Muscle of back (tissue), 13 donors: ENCODE measurements at places on chromosomes 11 and 22.

DNA sequence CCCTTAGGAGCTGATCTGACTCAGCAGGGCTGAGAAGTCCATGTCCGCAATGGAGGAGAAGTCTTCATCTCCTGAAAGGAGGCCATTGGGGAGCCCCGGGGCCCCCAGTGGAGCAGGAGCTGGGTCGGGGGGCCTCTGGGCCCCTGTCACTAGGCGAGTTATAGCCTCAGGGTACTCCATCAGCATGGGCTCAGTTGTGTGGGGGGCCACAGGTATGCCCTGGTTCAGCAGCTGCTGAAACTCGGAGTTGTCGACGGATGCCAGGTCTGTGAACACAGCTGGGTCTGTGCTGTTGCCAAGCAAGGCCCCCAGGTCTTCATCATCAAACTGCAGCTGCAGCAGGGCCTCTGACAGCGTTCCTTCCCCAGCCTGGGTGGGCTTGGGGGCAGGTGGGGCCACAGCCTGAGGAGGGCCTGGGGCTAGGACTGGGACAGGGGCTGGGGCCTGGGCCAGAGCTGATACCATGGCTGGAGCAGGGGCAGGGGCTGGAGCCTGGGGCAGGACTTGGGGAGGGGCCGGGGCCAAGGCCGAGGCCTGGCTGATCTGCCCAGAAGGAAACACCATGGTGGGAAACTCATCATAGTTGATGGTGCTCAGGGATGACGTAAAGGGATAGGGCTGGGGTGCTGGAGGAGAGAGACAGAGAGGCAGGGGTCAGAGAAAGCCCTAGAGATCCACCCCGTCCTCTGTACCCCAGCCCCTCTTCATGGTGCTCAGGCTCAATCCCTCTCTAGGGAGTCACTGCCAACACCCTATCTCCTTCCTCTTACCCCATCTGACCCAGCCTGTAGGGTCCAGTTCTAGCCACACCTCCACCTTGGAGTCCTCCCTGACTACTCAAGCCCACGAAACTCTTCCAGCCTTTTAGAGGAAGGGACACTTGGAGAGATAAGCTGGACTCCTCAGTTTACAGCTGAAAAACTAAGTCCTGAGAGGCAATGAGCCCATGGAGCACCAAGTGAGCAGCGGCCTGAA lies 8.1 kb downstream of the RELA start:
- DNase-seq, result no peak

- no peak for DNase-seq
Observed at GRCh38 chr11:67045314-67045713, 11.3 kb upstream of the RHOD start.

DNA sequence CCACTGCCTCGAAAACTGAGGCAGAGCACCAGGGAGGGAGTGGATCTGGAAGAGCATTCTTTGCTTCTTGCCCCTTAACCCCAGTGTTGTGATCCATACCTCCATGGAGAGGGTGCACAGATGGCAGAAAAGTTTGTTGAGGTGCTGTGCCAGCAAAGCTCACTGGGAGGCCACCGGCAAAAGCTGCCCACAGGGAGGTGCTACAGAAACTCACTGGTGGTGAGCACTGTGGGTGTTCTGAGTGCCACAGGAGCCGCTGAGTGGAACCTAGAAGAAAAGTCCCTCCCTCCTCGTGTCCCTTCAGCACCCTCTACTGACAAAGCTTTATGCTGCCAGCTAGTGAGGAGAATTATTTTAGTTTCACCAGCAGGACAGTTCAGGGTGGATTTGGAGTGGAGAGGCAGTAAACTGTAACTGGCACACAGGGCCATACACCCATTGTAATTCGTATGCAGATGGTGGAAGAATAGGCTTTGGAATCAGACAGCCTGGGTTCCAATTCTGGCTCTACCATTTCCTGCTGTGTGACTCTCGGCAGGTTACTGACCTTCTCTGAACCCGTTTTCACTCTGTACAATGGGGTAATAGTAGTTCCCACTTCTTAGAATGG lies 84.6 kb downstream of the SWAP70 start:
- DNase-seq, result peak; percentile 80

DNA sequence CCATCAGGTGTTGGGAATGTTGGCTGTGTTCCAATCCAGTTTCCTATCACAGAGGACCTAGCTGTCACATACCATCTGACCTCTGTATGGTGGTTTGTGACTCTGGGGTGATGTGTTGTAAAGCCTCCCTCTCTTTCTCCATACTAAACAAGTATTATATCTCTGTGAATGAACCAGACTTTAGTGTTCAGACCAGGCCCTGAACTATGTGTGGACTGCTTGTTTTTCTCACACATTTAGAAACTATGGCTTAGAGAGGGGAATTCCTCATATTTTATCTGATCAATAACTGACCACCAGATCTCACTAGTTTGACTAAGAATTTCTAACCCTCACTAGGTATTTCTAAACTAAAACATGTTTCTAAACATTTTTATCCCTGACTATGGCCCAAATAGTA lies 17.5 kb downstream of the NCR3LG1 start:
- DNase-seq, result no peak

- no peak for DNase-seq
Observed at GRCh38 chr11:105144887-105145286, 5.3 kb upstream of the CARD18 start.

DNA sequence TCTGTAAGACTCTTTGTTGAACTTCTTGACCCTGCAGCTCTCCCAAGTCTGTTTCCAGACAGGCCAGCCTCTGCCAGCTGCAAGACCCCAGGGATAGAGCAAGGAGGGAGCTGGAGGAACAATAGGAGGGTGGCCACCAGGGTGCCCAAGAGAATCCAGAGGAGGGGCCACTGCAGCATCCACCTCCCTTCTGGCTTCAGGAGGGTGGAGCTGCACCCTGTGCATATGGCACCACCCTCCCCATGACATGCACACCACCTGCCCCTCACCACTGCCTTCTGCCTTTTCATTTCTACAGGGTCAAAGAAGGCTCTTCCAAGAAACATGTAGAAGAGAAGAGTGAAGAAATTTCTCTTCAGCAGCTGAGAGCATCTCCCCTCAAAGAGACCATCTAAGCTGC lies 20.1 kb upstream of the POLA2 start:
- no peak for DNase-seq

DNA sequence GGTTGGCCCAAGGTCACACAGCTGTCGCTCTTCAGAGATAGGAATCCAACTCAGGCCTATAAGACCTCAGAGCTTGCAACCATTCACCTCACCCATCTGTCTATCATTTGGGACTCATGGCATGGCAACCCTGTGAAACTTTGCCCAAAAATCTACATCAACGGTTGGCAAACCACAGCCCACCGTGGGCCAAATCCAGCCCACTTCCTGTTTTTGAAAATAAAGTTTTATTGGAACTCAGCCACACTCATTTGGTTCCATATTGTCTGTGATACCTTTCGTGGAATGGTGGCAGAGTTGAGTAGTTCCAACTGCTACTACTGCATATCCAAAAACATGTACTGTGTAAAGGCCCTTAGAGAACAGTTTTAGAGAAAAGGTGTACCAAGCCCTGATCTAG lies 307.8 kb downstream of the MN1 start:
- DNase-seq, result no peak

DNA sequence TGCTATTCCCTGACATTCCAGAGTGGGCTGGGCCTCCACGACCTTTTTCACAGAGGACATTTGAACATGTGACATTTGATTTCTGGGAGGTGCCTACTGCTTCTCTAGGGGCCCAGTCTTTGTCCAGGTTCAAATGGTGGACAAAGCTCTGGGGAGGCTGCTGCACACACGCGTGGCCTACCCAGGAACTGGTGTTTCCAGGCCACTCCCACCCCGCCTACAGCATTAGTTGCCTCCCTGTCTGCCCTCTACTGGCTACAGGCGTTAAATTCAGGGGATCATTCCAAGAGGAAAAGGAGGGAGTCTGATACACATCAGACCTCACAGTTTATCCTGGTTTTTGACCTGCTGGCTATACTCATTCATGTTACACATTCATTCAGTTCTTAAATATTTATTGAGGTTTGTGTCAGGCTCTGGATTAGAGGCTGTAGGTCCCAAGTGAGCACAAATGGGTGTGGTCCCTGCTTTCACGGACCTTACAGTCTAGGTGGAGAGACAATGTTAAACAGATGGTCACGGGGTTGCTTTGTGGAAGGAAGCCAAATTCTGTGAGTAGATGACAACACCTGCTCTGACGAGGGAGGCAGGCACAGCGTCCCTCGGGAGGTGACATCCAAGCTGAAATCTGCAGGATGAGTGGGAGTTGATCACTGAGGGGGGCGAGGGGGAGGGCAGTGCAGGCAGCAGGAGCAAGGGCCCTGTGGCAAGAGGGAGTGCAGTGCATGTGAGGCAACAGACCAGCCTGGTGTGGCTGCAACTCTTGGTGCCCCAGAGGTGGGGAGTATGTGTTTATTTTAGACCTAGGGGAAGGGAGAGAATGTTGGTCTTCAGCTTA lies 11.8 kb downstream of the TUB start:
- peak; percentile 65 for DNase-seq

- DNase-seq, result peak; percentile 95
Observed at GRCh38 chr11:65856689-65857499, 1.1 kb downstream of the CFL1 start.

DNA sequence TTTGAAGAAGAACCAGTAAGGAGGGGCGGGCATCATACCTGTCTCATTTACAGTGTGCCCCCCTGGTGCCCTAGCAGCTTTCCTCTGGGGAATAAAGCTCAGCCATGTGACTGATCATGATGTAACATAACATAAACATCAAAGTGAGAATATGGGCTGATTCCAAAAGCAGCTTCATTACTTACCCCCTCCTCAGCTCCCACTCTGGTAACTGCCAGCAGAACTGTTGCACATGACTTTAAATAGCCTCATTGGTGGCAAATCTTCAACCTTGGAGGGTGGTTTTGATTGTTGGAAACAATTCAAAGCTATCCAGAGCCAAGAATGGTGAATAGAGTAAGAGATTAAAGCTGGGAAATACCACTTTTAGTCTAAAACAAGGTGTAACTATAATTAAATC lies 384.6 kb downstream of the BUD13 start:
- DNase-seq, result no peak

DNA sequence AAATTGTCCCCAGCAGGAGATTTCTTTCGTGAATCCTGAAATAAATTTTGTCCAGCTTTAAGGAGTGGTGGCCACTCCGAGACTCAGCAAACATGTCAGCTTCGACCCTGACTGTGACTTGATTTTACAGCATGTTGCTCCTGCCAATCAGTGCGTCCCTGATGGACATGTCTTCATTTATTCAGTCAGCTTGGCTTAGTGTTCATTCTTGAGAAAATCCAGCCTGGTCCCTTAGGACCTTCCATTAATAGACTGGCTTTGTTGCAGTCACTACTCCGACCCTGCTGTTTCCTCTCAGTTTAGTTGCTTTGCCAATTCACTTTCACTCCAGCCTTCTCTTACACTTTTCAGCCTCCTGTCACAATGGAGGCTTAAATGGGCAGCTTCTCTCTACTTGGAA lies 30.5 kb downstream of the TMPRSS5 start:
- no peak for DNase-seq

DNA sequence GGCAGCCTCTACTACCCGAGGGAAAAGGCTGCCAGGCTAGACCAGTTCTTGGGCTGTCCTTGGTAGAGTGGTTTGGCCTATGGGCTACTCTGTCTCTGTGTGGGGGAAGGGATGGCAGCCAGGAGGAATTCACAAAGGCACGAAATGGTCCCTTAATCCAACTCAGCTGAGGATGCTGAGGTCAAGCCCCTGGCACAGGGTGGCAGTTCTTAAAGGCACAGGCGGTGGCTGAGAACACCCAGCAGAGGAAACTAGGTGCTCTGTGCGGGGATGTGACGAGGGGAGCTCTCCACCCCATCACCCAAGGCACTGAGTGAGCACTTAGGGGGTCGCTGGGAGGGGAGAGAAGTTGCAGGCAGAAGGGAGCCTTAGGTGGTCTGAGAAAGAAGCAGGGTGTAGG lies at the start of gene MFRP:
Gene MFRP (minus strand): TSS at position 101 of the 400 bp plus-strand sequence. CDS start 192 bp downstream, outside the sequence.
- no peak for DNase-seq

- no peak for DNase-seq
Observed at GRCh38 chr11:123194337-123195187, 486 bp downstream of the CLMP start.

GRCh38 chr11:17770048-17770652 lies 35.6 kb downstream of the KCNC1 start:
- DNase-seq, result no peak

GRCh38 chr22:28918550-28919271 lies 35.3 kb downstream of the ZNRF3 start:
- no peak for DNase-seq

DNA sequence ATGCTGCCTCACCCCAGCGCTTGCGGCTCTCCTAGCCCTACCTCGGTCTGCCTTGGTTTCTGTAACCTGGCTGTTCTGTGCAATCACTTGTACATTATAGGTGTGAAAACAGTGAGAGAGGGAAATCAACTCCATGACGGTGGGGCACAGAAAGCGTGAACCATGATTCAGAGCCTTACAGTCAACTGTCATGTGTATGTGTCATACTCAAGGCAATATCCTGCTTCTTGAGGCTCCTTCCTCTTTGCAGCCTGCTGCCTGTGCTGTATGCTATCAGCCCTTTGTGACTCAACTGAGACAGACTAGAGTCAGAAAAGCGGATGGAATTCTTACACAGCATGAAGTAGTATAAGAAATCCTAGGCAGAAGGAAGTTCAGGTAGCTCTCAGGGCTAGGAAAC lies 2.1 kb downstream of the NRIP3 start:
- peak; percentile 70 for DNase-seq

DNA sequence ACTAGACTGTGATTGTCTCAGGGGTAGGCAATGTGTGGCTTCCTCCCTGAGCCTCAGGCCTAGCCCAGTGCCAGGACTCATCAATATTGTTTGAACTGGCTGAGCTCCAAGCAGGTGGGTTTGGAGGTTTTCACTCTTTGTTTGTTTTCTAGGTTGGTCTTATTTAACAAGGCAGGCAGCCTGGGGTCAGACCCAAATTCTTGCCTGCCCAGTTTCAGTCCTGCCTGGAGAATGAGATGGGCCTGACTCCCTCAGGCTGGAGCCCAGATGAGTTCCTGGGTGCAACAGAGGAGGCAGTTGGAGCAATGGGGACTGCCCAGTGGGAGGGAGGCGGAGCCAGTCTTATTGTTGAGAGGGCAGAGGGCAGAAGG lies 28.3 kb upstream of the TP53I11 start:
- no peak for DNase-seq

DNA sequence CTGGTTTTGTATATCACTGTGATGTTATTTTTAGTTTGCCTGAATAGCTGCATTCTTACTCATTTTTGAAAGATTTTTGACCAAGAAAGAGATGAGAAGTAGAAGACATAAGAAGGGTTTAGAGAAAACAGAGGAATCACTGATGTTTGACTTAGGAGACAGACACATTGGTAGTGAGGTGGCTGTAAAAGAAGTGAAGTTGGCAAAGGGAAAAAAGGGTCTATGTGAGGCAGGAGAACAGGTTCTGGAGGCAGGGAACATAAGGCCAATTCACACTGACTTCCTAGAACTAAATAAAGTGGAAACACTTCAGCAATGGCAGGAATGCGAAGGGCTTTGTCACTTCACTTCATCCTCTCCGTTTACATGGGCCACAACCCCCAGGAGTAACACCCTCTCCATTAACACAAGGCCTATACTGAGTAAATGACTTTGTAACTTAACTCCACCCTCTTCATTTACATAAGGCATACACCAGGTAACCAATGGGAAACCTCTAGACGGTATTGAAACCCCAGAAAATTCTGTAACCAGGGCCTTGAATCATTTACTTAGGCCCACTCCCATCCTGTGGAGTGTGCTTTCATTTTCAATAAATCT lies 36.5 kb downstream of the CTSC start:
- no peak for DNase-seq
